ENCODE measurements at places on chromosomes 4 and X. TPM values are rescaled to one million over a fixed set of nuclear protein-coding genes. Genes with fewer than 3 reads are reported as not detected.

Gene FREM3
- total RNA-seq, result not detected

Gene PRDM8
- 1.6 TPM for total RNA-seq

Gene DUX4
- not detected for total RNA-seq

Gene SCOC
- 37.1 TPM for total RNA-seq

Gene ADH7
- not detected for total RNA-seq

Gene ATP8A1
- total RNA-seq, result 15.1 TPM

Gene MAGEA2
- not detected for total RNA-seq

Gene CYBB
- total RNA-seq, result not detected

Gene SLC10A4
- total RNA-seq, result not detected

Gene USP38
- total RNA-seq, result 17.4 TPM

GRCh38 chrX:37405956-37406355 lies 56.8 kb downstream of the PRRG1 start:
- H3K36me3 ChIP-seq, result no peaks in the 10 kb centered on the region
- H3K27me3 ChIP-seq, result no peaks in the 10 kb centered on the region
- no peak overlapping the region for H3K4me3 ChIP-seq

DNA sequence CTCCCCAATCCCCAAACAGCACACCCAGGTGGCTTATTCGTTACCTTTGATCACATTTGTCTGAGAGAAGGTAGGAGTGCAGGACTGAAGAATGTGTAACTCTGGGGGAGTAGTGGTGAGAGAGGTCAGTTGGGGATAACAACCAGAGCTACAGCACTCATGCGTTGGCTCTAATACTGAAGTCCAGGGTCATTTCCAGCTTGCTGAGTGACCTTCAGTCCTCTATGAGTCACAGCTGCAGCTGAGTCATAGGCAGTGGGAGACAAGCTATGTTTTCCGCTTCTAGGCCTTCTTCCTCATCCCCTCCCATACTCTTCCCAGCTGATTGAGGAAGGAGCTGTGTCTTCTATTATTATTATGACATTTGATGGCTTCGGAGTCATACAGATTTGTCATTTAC lies 31.6 kb upstream of the CT47C1 start:
- H3K27ac ChIP-seq, result no peak overlapping the region
- no peak overlapping the region for H3K4me3 ChIP-seq
- H3K36me3 ChIP-seq, result no peaks in the 10 kb centered on the region
- H3K4me1 ChIP-seq, result no peaks in the 10 kb centered on the region
- DNase-seq, result no peak

GRCh38 chrX:100217547-100217946 lies 192.5 kb downstream of the PCDH19 start:
- DNase-seq, result no peak
- H3K27me3 ChIP-seq, result no peaks in the 10 kb centered on the region
- H3K4me3 ChIP-seq, result no peak overlapping the region
- H3K27ac ChIP-seq, result no peak overlapping the region
- no peaks in the 10 kb centered on the region for H3K4me1 ChIP-seq

DNA sequence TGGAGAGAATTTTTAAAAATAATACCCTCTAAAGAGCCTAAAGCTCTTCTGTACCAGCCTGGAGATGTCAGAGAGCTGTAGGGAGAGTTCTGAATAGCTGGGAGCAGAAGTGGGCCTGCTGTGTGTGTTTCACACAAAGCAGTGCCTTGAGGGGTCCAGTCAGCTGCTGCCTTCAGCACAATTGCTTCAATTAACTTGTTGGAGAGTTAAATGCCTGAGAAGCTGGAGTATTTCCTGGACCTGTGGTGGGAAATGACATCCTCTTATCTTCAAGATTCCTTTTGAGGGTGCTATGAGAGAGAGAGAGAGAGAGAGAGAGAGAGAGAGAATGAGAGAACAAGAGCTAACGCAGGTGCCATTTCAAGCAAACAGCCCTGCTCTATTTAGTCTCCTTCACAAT lies 96.2 kb upstream of the IL1RAPL2 start:
- DNase-seq, result no peak
- H3K27me3 ChIP-seq, result no peaks in the 10 kb centered on the region
- no peaks in the 10 kb centered on the region for H3K36me3 ChIP-seq
- no peak overlapping the region for H3K27ac ChIP-seq
- no peaks in the 10 kb centered on the region for H3K4me1 ChIP-seq

GRCh38 chrX:67787196-67787595 lies 243.4 kb downstream of the AR start:
- no peaks in the 10 kb centered on the region for H3K36me3 ChIP-seq
- no peak for DNase-seq
- H3K27ac ChIP-seq, result no peak overlapping the region
- H3K4me3 ChIP-seq, result no peak overlapping the region
- no peaks in the 10 kb centered on the region for H3K27me3 ChIP-seq
- H3K4me1 ChIP-seq, result no peaks in the 10 kb centered on the region

DNA sequence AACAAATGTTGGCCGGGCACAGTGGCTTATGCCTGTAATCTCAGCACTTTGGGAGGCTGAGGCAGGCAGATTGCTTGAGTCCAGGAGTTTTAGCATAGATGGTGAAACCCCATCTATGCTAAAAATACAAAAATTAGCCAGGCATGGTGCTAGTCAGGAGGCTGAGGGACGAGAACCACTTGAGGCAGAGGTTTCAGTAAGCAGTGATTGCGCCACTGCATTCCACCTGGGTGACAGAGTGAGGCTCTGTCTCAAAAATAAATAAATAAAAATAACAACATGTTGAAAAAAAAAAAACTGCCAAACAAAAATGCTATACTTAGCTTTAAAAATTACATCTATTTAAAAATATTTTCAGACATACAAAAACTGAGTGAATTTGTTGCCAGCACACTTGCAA lies 374.2 kb upstream of the SMIM31 start:
- H3K4me1 ChIP-seq, result peaks cover 3% of the 10 kb centered on the region
- no peak overlapping the region for H3K4me3 ChIP-seq
- DNase-seq, result no peak

GRCh38 chr4:134499074-134499473 lies 297.5 kb upstream of the PABPC4L start:
- H3K27ac ChIP-seq, result no peak overlapping the region
- no peaks in the 10 kb centered on the region for H3K4me1 ChIP-seq
- no peak for DNase-seq
- no peak overlapping the region for H3K4me3 ChIP-seq

DNA sequence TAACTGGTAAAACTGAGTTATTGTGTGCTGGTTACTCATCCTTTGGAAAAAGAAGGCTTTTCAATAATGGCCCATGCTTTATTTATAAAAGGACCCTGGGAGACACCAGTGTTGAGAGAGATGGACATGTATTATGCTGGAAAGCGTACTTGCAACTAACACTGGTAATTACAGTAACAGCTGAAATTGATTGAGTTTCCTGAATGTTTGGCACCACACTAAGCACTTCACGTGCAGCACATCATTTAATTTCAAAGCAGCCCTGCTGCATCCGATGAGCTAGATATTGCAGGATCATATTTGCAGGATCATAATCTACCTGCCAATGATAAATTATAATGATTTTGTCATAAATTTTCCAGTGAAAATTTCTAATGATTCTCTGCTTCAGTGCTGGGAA lies 81.5 kb downstream of the QRFPR start:
- no peaks in the 10 kb centered on the region for H3K27me3 ChIP-seq
- no peak for DNase-seq
- no peaks in the 10 kb centered on the region for H3K4me1 ChIP-seq
- no peaks in the 10 kb centered on the region for H3K36me3 ChIP-seq
- no peak overlapping the region for H3K4me3 ChIP-seq
- H3K27ac ChIP-seq, result no peak overlapping the region

DNA sequence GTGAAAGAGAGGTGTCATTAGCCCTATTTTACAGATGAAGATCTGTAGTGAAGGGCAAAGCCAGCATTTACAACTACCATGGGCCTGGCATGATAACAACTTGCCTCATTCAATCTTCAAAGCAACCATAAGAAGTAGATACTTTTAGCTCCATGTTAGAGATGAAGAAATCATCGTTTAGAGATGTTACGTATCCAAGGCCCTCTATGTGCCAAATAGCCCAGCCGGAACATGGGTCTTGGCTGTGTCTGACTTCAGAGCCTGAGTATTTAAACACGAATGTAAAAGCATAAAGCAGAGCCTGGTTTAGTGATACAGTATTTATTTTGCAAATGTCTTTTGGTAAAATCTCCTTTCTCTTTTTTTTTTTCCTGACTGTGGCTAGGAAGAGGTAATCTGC lies 197.1 kb downstream of the RASL11B start:
- no peak for DNase-seq
- H3K36me3 ChIP-seq, result peaks cover 7% of the 10 kb centered on the region
- H3K4me1 ChIP-seq, result no peaks in the 10 kb centered on the region
- H3K27me3 ChIP-seq, result no peaks in the 10 kb centered on the region
- H3K27ac ChIP-seq, result no peak overlapping the region
- H3K4me3 ChIP-seq, result no peak overlapping the region

GRCh38 chr4:3868211-3869173 lies 102.3 kb downstream of the ADRA2C start:
- H3K4me1 ChIP-seq, result peaks cover 3% of the 10 kb centered on the region
- H3K36me3 ChIP-seq, result no peaks in the 10 kb centered on the region
- H3K27ac ChIP-seq, result no peak overlapping the region
- no peak for DNase-seq
- H3K27me3 ChIP-seq, result peaks cover 20% of the 10 kb centered on the region
- no peak overlapping the region for H3K4me3 ChIP-seq

- H3K4me3 ChIP-seq, result no peak overlapping the region
- H3K36me3 ChIP-seq, result no peaks in the 10 kb centered on the region
- peaks cover 8% of the 10 kb centered on the region for H3K4me1 ChIP-seq
- no peaks in the 10 kb centered on the region for H3K27me3 ChIP-seq
- H3K27ac ChIP-seq, result no peak overlapping the region
- no peak for DNase-seq
Observed at GRCh38 chrX:53280331-53281320, 758 bp downstream of the IQSEC2 start.

- H3K36me3 ChIP-seq, result no peaks in the 10 kb centered on the region
- no peak for DNase-seq
- H3K27ac ChIP-seq, result no peak overlapping the region
- H3K4me1 ChIP-seq, result peaks cover 3% of the 10 kb centered on the region
- peaks cover 2% of the 10 kb centered on the region for H3K27me3 ChIP-seq
- no peak overlapping the region for H3K4me3 ChIP-seq
Observed at GRCh38 chr4:10421344-10422055, 35.7 kb downstream of the ZNF518B start.

DNA sequence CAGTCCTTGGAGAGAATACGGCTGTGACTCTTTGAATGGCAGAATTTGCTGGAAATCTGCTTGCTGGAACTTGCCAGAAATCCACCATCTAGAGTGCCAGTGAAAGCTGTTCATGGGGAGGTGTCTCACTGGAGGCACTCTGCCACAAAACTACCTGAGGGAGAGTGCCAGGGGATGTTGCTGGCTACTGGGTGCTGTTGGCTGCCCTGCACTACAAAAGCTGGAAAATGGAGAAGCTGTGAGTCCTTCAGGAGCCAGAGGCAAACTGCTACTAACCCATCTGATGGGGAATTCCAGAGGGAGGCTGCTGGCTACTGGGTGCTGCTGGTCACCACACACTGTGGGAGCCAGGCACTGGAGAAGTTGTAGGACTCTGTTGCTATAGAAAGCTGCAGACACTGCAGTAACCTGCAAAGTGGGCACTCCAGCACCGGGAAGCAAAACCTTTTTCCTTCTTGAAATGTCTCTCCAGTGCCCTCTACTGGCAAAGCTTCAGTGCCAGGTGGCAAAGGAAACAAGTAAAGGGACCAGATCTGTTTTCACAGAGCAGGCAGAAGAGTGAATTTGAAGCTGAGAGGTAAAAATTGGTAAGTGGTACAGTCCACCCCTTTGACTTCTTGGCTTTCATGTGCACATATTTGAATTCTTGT lies 47.8 kb upstream of the HSD17B10 start:
- H3K4me1 ChIP-seq, result no peaks in the 10 kb centered on the region
- no peak overlapping the region for H3K4me3 ChIP-seq
- H3K27ac ChIP-seq, result no peak overlapping the region
- peak; percentile 59 for DNase-seq

All from activated CD4-positive, alpha-beta T cell treated with anti-CD3 and anti-CD28 coated beads for 36 hours (primary cell).